ENCODE measurements at places on chromosomes 5 and 9.

GRCh38 chr9:4080921-4081895 lies 218.7 kb downstream of the GLIS3 start:
- no peak for DNase-seq

- no peak for DNase-seq
These were observed 62.3 kb upstream of the RIOK2 start for GRCh38 chr5:97245386-97245785.

- DNase-seq = no peak
These were observed 11.4 kb downstream of the SHB start for GRCh38 chr9:38057416-38058195.

- no peak for DNase-seq
These were observed 126.9 kb downstream of the PALM2AKAP2 start for GRCh38 chr9:109906766-109907382.

DNA sequence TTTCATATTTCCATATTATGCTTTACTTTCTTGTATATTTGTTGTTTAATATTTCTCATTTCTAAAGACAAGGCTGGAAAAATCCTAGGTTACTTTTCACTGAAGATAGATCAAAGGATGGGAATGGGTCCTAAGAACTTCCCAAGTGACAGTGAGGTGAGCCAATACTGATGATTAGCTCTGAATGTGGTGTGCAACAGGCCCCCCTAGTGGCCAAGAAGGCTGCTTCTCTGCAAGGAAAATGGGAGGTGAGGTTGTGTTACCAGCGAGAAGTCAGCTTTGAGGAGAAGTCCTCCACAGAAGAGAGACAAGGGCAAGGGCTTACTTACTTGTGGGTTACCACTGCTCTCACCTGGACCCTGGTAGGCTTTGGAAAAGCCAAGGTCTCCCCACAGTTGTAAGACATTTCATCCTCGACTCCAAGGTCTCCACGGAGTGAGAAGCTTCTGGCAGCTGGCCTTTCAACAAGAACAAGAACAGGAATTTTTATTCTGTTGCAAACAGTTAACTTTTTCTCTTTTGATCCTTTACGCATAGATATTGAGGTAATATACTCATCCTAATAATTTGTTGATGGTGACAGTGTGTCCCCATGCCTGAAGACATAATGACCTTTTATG lies 69.9 kb downstream of the MAMDC2 start:
- DNase-seq = no peak
